ENCODE measurements at places on chromosomes 1 and 21.
A peak's percentile ranks its signal among the peaks of the same experiment; 100 is the strongest.

DNA sequence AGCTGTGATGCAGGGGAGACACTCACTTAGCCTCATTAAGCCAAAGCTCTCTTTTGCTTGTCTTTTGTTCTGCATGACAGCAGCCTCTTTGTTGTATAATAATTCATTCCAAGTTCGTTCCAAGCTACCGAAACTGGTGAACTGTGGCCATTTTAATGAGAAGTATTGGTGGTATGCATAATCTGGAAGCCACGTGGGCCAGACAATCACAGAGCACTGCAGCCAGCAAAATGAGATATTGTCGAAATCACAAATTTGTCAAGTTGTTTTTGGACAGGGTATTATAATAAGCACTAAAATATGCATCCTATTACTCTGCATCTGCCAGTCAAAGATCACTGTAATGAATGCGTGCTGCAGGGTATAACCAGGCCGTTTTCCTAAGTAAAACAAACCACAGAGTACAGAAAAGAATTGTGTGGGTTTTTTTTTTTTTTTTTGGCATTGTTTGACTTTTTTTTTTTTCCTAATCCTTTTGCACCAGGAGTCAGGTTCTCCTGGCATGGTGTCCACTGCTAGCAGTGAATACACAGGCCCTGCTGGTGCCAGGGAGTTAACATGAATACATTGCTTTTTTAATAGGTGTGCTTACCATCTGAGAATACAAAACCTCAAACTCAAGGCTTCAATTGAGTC is 423.9 kb downstream of the PTBP2 start:
- DNase-seq, result no peak

- DNase-seq, result no peak
Measured at GRCh38 chr1:189633658-189634057, 844.0 kb downstream of the BRINP3 start.

- no peak for DNase-seq
Measured at GRCh38 chr1:163258181-163258580, 55.5 kb upstream of the RGS5 start.

DNA sequence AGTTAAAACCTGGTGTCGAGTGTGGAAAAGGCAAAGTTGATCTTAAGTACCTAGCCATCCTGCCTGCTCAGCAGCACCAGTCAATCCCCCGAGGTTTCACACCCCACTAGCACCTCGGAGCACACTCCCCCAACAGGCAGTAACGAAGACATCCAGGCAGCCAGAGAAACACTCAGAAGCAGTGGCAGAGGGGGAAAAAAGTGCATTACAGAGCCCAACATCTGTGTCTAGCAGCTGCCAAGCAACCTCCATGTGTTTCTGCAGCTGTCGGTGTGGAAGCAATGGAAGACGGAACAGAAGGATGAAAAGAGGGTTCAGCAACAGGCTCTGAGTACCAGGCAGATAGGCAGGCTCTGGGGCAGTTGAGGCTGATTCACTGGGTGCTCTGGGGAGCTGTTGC is 73.4 kb upstream of the PROX1 start:
- no peak for DNase-seq

- peak; percentile 88 for DNase-seq
Measured at GRCh38 chr1:15952317-15953258, 23.3 kb downstream of the ZBTB17 start.

DNA sequence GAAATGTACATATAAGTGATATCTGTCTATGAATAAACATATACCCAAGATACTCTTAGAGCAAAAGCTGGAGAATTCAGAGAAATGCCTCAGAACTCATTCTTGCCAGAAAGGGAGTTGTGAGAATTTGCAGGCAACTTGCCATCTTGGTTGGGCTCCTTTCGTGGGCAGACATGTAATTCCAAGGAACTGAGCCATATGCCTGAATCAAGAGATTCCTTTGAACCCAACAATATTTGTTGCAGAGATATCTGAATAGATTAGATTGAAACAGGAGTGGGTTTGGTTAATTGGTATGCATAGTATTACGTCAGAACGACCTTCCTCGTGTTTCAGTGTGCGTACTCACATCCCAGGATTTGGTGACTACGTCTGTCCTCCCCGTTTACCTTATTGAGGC is 67.0 kb downstream of the TGFB2 start:
- no peak for DNase-seq

DNA sequence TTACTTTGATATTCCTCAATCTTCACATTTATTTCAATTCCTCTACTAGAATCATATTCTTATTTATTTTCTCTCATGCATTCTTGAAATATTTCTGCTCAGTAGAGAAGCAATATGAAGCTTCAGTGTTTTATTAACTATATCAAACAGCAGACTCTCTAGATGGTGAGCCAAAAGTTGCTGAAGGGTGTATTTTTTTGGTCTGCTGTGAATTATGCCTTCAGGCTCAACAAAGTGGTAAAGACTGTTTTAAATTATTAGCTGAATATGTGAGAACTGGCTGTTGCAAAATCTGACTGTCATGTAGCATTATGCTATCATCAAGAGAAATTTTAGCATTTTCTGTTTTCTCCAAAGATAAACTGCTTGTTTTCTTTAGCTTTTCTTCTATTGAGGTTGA is 24.9 kb upstream of the CDC42BPA start:
- no peak for DNase-seq

DNA sequence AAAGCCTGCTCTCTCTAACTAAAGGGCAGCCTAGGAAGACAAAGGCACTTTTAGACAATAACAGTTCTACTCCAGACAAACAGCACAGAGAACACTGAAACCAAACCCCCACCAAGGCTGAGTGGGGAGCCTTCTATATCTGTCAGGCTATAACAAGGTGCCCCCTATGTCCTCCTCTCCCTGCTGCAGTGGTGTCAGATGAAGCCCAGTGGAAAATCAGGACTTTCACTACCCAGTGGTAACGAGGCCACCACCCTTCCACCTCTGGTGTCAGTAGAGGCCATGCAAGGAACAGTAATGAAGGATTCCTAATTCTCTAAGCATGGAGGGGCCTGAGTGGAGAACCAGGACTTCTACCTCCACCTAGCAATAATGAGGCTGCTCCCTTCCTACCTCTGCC is 83.7 kb downstream of the ZSWIM5 start:
- DNase-seq, result no peak

- DNase-seq, result peak; percentile 18
Measured at GRCh38 chr1:240190881-240191401, 99.3 kb downstream of the FMN2 start.

DNA sequence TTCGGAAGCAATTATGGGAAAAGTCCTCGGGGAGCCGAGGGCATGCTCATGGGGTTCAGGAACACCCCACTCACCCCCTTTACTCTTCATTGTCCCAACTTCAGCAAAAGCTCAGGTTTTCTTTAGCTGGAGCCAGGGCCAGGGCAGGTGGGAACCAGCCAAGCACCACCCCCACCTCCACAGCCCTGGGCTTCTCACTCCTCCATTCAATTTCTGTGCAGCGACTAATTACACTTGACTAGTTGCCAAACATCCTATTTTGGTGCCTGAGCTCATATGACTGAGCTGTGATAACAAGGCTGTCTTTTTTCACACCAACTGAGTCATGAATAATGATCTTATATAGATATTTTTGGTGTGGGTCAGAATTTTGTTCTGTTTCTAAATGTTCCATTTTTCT is 257.2 kb upstream of the AJAP1 start:
- DNase-seq, result no peak

GRCh38 chr1:236066828-236067386 is 2.0 kb upstream of the NID1 start:
- DNase-seq, result peak; percentile 75

GRCh38 chr1:16615253-16616252 is 2.2 kb upstream of the NBPF1 start:
- no peak for DNase-seq

DNA sequence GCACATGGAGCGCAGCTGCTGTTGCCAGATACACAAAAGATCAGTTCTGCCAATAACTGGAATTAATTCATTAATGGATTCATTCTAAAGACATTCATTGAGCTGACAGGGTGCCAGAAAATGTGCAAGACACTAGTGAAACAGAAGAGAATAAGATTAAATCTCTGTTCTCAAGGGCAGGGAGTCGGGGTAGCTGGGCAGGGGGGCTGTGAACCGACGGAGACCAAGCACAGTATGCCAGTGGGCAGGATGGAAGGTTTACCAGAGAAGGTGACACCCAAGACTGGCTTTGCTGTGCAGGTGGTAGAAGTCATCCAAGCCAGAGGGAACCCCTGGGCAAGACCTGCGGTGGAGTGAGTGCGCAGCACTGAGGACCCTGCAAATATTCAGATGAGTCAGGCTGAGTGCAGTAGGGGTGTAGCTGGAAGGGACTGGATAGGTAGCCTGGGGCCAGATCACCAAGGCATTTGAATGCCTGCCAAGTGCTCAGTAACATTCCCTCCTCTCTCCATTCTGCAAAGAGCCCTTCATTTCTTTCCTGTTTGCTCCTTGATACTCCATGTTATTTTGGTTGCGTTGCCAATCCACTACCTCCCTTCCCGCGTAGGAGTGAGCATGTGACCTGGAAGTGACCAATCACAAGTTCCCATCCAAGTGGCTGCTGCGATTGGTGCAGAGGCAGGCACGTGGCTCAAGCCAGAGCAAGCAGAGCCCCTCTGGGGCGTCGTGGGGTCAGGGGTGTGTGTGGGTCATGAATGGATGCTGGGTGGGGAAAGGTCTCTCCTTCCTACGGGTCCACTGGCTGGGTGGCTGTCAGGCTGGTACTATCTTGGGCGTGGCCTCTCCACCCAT is 413.1 kb downstream of the PTPRU start:
- DNase-seq, result no peak

All from hematopoietic multipotent progenitor cell treated with erythropoietin and hydrocortisone succinate and interleukin-3 and kit ligand, for 6 days (in vitro differentiated cells).